ENCODE measurements at places on chromosomes 6 and 20.

- no peak for DNase-seq
Measured at GRCh38 chr20:51236421-51236820, 213.5 kb upstream of the KCNG1 start.

DNA sequence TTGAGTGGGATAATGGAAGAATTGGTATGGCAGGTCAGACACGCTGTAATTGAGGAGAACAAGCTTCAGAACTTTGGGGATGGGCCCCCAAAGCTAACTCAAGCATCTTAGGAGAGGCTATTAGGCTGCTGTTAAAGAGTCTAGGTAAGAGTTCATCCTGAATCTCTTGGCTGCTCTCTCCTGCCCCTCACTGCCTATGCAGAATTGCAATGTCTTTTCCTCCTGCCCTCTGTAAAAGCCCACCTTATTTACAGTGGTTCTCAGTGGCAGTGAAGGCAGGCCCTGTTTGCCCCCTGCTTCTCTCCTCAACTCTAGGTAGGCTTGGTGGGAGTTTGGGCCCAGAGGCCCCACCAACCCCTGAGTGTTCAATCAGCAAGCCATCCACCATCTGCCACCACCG lies 55.0 kb downstream of the LYRM2 start:
- no peak for DNase-seq

GRCh38 chr20:1185316-1185741 lies 548 bp upstream of the TMEM74B start:
- DNase-seq, result no peak

GRCh38 chr6:136326038-136326553 lies 36.5 kb upstream of the BCLAF1 start:
- no peak for DNase-seq

DNA sequence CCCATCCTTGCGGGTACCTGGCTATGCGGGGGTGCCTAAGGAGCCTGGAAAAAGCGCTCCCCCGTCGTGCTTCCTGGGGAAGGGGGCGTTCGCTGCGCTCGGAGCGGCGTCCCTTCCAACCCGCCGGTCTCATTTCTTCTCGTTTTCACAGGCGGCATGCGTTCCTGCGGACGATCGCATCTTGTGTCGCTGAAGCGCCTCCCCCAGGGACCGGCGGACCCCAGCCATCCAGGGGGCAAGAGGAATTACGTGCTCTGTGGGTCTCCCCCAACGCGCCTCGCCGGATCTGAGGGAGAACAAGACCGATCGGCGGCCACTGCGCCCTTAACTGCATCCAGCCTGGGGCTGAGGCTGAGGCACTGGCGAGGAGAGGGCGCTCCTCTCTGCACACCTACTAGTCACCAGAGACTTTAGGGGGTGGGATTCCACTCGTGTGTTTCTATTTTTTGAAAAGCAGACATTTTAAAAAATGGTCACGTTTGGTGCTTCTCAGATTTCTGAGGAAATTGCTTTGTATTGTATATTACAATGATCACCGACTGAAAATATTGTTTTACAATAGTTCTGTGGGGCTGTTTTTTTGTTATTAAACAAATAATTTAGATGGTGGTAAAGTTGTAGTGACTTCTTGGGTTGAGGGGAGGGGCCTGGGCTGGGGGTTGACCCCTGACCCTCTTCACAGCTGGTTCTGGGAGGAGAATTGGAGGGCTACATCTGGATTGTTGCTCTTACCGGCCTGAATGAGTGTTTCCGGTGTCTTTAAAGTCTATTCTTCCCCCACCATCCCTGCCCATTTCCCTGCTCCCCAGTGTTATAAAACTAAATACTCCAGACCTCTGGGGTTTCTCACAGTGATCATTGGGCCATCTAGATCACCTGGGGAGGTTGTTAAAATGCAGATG lies 1.1 kb downstream of the ID1 start:
- DNase-seq, result no peak

GRCh38 chr6:17851720-17852161 lies 135.7 kb downstream of the KIF13A start:
- no peak for DNase-seq

DNA sequence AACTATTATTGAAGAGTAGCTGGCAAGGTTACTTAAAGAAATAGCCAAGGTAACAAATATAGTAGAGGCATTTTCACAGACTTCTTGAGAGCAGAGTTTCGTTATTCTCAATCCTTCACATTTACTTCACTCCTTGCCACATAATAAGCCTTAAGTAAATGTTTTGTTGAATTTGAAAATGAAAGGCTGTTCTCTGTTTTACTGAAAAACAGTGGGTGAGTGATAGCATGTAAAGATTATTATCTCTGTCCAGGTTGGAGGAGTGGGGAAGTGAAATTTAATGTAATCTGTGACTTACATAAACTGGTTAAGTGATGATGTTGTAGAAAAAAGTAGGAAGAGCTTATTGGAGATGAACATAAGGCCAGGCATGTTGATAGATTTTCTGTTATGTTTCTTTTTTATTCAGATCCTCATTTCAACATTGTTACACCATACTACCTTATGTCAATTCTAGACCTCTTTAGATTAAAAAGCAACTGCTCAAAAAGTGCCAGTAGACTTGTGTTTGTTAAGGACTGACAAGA lies 55.0 kb downstream of the QKI start:
- no peak for DNase-seq

DNA sequence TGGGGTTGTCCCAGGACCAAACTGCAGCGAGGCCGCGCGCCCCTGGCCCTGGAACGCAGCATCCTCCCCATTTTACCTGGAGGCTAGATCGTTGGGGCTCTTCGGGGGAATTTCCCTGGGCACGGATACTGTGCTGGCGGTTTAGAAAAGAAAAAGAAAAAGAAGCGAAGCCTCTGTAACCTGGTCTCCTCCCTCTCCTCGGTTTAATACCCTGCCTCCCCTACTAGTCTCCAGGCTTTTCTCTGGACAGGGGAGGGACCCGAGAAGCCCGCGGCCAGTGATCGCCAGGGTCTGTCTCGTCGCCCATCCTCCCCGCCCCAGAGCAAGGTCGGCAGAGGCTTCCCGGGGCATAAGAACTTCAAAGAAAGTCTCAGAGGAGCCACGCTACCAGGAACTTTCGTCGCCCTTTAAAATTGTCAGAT lies 6.1 kb upstream of the LAMP5 start:
- DNase-seq, result no peak

DNA sequence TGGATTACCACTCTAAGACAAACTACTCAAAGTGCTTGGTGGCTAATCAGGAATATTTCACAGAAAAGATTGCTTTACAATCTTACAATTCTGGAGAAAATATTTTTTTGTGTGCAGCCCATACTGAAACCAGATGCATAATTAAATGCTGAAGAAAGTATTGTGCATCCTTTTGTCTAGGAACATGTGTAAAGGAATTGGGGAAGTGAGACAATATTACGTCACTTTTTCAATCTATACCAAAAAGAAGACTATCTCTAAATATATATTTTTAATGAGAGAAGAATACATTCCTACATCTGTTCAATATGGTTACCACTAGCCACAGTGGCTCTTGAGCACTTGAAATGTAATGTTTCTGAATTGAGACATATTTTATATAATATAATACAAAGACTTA lies 992.5 kb upstream of the ADGRB3 start:
- no peak for DNase-seq

DNA sequence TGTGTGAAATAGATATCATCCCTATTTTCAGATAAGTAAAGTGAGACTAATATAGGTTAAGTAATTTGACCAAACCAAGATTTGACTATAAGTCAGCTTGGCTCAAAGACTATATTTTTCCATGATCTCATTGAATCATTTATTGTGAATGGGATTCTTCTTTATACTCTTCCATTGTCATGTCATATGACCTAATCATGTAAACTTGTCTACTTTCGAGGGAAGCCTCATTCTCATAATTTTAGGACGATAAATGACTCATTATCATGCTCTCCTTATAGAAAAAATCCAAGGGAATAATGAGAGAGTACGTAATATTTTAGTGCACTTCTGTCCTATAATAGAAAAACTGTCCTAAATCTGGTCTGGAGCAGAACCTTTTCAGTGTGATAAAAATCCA lies 40.9 kb upstream of the CCN6 start:
- no peak for DNase-seq

GRCh38 chr6:99254616-99255550 lies 94.6 kb downstream of the FAXC start:
- no peak for DNase-seq

DNA sequence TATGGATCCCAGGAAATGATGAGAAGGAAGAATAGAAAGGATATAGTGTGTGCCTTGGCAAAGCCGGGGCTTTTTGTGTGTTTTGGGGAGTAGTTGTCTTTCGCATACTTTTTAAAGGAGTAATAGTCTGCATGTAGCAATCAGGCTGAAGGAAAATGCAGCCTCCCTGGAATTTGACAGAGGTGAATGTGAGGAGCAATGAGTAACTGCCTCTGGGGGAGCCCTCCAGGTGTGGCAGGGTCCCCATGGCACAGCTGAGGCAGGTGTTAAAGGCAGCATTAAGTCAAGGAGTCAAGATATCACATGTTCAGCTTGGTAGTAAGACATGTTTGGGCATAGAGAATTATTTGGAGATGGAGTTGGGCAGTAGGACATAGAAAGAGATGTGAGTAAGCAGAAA lies 203.1 kb downstream of the C6orf118 start:
- no peak for DNase-seq

- DNase-seq, result no peak
Measured at GRCh38 chr6:20447157-20447556, 45.5 kb downstream of the E2F3 start.
